Suprapubic skin (tissue), 4 donors: ENCODE measurements at places on chromosomes 7 and 10.

DNA sequence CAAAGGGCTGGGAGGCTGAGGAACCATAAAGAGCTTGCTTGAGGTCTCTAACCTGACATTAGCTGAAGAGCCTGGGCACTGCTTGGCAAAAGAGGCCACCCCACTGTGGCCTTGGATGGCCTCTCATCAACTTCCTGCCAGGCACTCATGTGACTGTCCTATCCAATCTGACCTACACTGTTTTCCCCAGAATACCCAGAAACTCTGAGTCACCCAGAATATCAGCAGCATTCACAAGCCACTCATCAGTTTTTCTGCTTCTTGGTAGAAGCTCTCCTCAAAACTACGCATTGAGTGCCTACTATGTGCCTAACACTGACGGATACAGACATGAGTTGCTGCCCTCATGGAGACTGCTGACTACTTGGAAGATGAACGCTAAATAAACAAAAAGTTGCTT is 4.1 kb upstream of the NT5C2 start:
- no peak overlapping the region for H3K4me3 ChIP-seq
- DNase-seq, result no peak
- H3K36me3 ChIP-seq, result no peaks in the 10 kb centered on the region
- peak overlapping the region; percentile 24 for H3K27ac ChIP-seq
- peaks cover 18% of the 10 kb centered on the region for H3K4me1 ChIP-seq

DNA sequence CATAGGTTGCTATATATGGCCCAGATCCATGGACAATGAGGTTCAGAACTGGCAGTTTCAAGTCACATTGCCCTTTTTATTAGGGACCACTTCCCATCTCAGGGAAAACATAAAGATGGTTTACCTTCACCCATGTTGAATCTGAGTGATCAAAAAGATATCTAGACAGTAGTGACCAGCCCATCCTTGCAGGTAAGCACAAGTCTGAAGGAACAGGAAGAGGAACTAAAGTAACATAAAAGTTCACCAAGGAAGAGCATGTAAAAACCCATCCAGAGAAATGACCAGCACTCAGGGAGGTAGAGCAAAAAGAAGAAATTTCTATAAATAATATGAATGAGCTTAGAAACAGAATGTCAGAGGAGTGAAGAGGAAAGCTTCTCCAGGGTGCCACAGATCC is 382.5 kb downstream of the PARD3 start:
- no peak overlapping the region for H3K4me3 ChIP-seq
- no peak overlapping the region for H3K27ac ChIP-seq
- H3K4me1 ChIP-seq, result peaks cover 21% of the 10 kb centered on the region
- no peaks in the 10 kb centered on the region for H3K36me3 ChIP-seq

DNA sequence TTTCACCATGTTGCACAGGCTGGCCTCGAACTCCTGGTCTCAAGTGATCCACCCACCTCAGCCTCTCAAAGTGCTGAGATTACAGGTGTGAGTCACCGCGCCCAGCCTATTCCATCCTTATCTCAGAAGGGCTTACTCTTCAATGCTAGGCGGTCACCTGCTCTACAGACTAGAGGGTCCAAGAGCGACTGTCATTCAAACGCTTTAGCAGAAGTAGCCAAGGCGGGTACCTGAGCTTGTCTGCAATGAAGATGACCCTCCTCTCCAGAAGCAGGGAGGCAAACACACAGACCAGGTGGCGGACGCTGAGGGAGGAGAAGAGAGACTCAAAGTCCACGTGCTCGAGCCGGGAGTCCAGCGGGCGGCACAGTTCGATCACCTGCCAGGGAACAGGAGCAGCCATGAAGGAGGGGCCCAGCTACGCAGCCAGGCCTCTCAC is 65.1 kb upstream of the MKRN1 start:
- no peak overlapping the region for H3K27ac ChIP-seq
- H3K36me3 ChIP-seq, result peaks cover 7% of the 10 kb centered on the region
- no peak overlapping the region for H3K4me3 ChIP-seq

DNA sequence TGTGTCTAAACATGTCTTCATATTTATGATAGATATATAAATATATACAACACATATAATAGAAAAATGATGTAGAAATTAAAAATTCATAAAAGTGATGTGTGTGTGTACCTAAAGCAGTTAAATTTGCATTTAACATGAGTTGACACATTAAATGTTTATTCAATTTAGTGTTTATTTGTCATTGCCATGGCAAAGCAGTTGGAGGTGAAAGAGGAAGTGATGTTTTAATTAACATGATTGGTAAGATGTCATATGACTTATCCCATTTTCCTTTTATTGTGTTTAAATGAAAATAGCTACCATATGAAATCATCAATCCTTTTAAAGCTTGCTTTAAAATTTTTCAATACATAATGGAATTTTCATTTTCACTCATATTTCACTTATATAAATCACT is 452.6 kb downstream of the SUGCT start:
- no peak overlapping the region for H3K27ac ChIP-seq
- H3K4me1 ChIP-seq, result no peaks in the 10 kb centered on the region
- DNase-seq, result no peak
- no peak overlapping the region for H3K4me3 ChIP-seq
- no peaks in the 10 kb centered on the region for H3K36me3 ChIP-seq
- no peaks in the 10 kb centered on the region for H3K27me3 ChIP-seq

DNA sequence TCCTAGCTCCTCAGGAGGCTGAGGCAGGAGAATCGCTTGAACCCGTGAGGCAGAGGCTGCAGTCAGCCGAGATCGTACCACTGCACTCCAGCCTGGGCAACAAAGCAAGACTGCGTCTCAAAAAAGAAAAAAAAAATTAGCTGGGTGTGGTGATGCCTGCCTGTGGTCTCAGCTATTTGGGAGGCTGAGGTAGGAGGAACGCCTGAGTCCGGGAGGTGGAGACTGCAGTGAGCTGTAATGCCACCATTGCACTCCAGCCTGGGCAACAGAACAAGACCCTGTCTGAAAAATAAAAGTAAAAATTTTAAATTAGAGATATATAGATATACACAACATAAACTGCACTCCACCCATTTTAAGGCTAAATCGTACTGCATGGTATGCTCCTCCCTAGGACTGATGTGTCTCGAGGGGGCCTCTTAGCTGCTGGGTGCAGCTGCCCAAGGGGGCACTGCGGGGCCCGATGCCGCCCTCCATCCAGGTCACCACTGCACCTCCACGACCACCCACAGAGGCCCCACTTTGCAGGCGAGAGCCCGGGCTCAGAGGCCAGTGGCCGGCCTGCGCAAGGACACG is 40.9 kb upstream of the FOXK1 start:
- peak overlapping the region; percentile 63 for H3K4me3 ChIP-seq
- no peak for DNase-seq
- peaks cover 17% of the 10 kb centered on the region for H3K4me1 ChIP-seq
- H3K27me3 ChIP-seq, result no peaks in the 10 kb centered on the region
- no peaks in the 10 kb centered on the region for H3K36me3 ChIP-seq

DNA sequence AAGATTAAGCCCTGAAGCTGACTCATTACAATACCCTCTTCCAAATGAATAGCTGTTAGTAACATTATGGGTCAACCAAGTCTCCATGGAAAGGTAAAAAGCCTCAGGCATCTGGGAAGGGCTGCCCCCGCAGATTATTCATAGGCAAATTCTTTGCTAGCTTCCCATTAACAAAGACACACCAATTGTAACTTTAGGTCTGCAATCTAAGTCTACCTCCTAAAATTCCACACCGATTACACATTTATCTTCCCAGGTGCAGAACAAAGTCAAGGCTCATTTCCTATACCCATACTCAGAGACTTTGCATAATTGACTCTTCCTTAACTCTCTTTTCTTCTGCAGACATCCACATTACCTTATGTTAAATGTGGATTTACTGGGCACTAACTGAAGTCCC is 826.3 kb upstream of the MBL2 start:
- peaks cover 3% of the 10 kb centered on the region for H3K4me1 ChIP-seq
- no peak for DNase-seq
- H3K27ac ChIP-seq, result no peak overlapping the region
- no peaks in the 10 kb centered on the region for H3K27me3 ChIP-seq

GRCh38 chr10:59873896-59874295 is 32.5 kb downstream of the CCDC6 start:
- H3K27ac ChIP-seq, result no peak overlapping the region
- H3K4me3 ChIP-seq, result no peak overlapping the region
- H3K4me1 ChIP-seq, result peaks cover 51% of the 10 kb centered on the region
- no peak for DNase-seq
- H3K36me3 ChIP-seq, result no peaks in the 10 kb centered on the region

GRCh38 chr7:137354396-137354795 is 10.9 kb upstream of the PTN start:
- H3K36me3 ChIP-seq, result no peaks in the 10 kb centered on the region
- no peak for DNase-seq
- H3K4me3 ChIP-seq, result no peak overlapping the region
- H3K27me3 ChIP-seq, result no peaks in the 10 kb centered on the region

DNA sequence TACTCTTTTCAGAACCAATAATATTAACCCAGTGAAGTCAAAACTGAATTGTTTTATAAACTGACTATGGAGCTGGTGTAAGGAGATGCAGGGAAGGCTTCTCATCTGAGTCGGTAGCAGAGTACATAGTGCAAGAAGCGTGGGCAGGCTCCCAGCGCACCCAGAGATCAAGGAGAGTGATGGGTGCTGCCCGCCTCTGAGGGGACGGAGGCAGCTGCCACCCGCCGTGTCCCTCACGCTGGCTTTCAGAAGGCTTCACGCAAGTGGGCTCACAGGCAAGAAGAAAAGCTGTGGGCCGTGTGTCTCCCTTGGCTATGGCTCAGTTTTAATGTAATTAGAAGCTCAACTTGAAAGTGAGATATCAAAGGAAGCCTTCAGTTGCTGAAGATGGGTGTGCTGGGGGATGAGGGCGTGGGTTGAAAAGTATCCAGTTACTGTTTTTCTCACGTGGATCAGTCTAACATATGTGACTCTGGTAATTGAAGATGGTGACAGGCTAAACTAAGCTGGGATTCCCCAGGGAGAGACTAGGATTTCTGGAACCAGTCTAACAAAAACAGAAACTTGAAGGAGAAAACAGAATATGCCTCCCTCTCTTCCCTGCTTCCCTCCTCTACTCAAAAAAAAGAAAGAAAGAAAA is 159.9 kb downstream of the MGMT start:
- DNase-seq, result no peak
- no peaks in the 10 kb centered on the region for H3K36me3 ChIP-seq
- H3K27me3 ChIP-seq, result no peaks in the 10 kb centered on the region

GRCh38 chr7:47504551-47505311 is 77.2 kb downstream of the TNS3 start:
- no peaks in the 10 kb centered on the region for H3K36me3 ChIP-seq
- H3K4me3 ChIP-seq, result no peak overlapping the region
- peaks cover 15% of the 10 kb centered on the region for H3K4me1 ChIP-seq
- H3K27ac ChIP-seq, result no peak overlapping the region
- no peaks in the 10 kb centered on the region for H3K27me3 ChIP-seq
- no peak for DNase-seq

GRCh38 chr10:116783011-116783655 is 40.8 kb upstream of the HSPA12A start:
- no peak overlapping the region for H3K4me3 ChIP-seq

- no peak for DNase-seq
- H3K27ac ChIP-seq, result no peak overlapping the region
- no peaks in the 10 kb centered on the region for H3K4me1 ChIP-seq
- H3K36me3 ChIP-seq, result no peaks in the 10 kb centered on the region
- no peaks in the 10 kb centered on the region for H3K27me3 ChIP-seq
Measured at GRCh38 chr7:123798532-123799188, 46.3 kb upstream of the HYAL4 start.

- no peak overlapping the region for H3K27ac ChIP-seq
- DNase-seq, result no peak
- H3K4me3 ChIP-seq, result no peak overlapping the region
- no peaks in the 10 kb centered on the region for H3K36me3 ChIP-seq
Measured at GRCh38 chr10:103714232-103714891, 141.0 kb downstream of the SH3PXD2A start.

GRCh38 chr7:157526913-157527634 is 190.3 kb downstream of the DNAJB6 start:
- H3K27me3 ChIP-seq, result peaks cover 23% of the 10 kb centered on the region
- DNase-seq, result peak; percentile 47
- H3K36me3 ChIP-seq, result no peaks in the 10 kb centered on the region
- no peak overlapping the region for H3K4me3 ChIP-seq
- no peak overlapping the region for H3K27ac ChIP-seq

DNA sequence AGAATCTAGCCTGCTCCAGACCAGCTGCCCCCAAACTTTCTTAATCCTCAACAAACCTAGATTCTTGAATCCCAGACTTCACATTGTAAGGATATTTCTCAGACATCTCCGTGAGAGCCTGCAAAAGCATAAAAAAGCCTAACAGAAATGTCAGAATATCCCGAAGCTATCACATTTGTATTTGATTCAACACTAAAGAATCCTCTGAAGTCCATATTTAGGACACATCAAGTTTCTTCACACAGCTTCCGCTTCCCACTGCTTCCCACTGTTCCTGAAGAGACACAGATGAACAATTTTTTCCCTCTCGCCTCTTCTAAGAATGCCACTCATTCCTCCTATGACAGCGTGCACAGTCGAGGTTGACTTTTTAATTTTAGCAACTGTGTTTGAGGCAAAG is 396.2 kb upstream of the IGFBP3 start:
- no peak overlapping the region for H3K27ac ChIP-seq
- H3K36me3 ChIP-seq, result no peaks in the 10 kb centered on the region
- H3K4me1 ChIP-seq, result no peaks in the 10 kb centered on the region
- no peaks in the 10 kb centered on the region for H3K27me3 ChIP-seq

- no peak overlapping the region for H3K27ac ChIP-seq
- H3K27me3 ChIP-seq, result no peaks in the 10 kb centered on the region
- H3K36me3 ChIP-seq, result no peaks in the 10 kb centered on the region
Measured at GRCh38 chr7:30996883-30997282, 33.1 kb downstream of the GHRHR start.

GRCh38 chr10:132616996-132617736 is 79.6 kb downstream of the INPP5A start:
- no peaks in the 10 kb centered on the region for H3K27me3 ChIP-seq
- peak; percentile 77 for DNase-seq
- H3K36me3 ChIP-seq, result no peaks in the 10 kb centered on the region
- H3K4me1 ChIP-seq, result no peaks in the 10 kb centered on the region

GRCh38 chr10:120336911-120337540 is 120.0 kb upstream of the PLPP4 start:
- no peaks in the 10 kb centered on the region for H3K36me3 ChIP-seq
- H3K4me3 ChIP-seq, result no peak overlapping the region
- H3K27me3 ChIP-seq, result no peaks in the 10 kb centered on the region

- no peak overlapping the region for H3K27ac ChIP-seq
- peak; percentile 61 for DNase-seq
- H3K27me3 ChIP-seq, result no peaks in the 10 kb centered on the region
- H3K36me3 ChIP-seq, result peaks cover 3% of the 10 kb centered on the region
Measured at GRCh38 chr10:125084191-125084613, 76.2 kb downstream of the CTBP2 start.
